ENCODE measurements at places on chromosomes 7 and 10.

DNA sequence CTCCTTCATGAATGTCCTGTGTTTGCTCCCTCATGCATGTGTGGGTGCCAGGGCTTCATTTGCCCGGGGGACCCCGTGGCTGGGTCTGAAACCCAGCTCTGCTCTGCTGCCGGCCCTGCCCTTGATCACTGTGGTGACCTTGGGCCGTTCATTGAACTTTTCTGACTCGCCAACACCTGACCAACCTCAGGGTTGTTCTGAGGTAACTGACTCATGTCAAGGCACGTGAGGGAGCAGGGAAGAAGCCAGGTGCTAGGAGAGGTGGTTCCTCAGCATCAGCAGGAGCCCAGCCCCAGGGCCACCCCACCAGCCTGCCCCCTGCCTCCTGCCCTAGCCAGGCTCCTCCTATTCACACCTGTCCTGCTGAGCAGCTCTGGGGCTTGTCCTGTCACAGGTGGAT lies 47.9 kb downstream of the TBATA start:
- no peak for DNase-seq

- no peak for DNase-seq
These were observed 2.6 kb downstream of the VWC2 start for GRCh38 chr7:49775949-49776443.

- DNase-seq = no peak
These were observed 40.3 kb upstream of the ST8SIA6 start for GRCh38 chr10:17494626-17495260.

DNA sequence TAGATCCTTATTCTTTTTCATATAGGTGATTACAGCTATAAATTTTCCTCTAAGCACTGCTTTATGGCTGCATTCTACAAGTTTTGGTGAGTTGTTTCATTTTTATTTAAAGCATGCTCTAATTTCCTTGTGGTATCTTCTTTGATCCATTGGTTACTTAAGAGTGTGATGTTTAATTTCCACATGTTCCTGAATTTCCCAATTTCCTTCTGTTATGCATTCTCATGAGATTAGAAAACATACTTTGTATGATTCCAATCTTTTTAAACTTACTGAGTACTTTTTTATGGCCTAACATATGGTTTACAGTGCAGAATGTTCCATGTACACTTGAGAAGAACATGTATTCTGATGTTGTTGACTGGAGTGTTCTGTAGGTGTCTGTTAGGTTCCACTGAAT lies 53.4 kb downstream of the MYL10 start:
- DNase-seq = no peak

Data from stimulated activated CD4-positive, alpha-beta T cell treated with anti-CD3 and anti-CD28 coated beads, Interleukin-2, amount 100 ng/mL, for 4 hours (primary cell).